ENCODE measurements at places on chromosomes 6 and 20.

DNA sequence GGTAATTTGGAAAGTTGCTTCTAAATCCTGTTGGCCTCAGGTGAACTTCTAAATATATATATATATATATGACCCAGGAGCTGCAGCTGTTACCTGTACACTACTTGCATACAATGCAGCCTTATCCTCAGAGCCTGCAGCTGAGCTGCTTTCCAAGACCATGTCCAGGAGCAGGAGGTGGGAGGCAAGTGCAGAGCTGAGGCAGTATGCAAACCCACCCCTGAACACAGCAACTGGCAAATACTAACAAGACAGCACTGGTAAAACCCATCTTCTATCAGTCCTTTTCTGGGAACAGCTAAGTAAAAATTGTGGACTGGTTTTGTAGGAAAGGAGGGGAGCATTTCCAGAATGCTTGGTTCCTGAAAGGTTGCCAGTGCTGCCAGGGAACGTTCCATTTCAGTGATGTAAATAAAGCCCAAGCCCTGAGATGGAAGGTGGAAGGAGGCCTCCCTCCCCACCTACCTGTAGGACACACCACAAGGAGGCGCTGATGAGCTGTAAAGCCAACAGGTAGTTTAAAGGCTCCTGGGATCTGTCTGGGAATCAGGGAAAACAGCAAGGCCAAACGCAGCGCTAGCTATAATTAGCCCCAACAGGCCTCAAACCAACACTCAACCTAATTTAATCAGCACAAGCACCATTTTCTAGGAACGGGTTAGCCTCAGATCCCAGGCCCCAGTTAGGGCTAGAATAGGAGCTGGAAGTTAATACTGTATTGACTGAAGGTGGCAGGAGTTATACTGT is 93.8 kb upstream of the MAP7 start:
- peak; percentile 84 for DNase-seq

GRCh38 chr20:35698298-35699126 is 640 bp downstream of the NFS1 start:
- no peak for DNase-seq

DNA sequence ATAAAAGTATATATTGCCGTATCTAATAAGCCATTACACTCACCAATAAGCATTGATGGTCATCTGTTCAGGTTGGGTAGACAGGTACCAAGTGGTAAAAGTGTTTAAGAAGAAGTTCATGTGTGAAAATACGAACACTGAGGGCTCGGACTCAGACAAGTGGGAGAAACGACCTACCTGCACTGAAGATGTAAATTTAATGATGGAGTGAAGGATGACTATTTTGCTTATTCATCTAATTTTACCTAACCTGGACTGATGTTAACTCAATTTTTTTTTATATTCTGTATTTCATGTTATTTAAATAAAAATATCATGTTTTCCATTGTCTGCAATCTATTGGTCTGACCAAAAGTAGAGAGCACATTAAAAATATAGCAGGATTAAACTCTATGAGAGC is 469.1 kb upstream of the BTBD3 start:
- DNase-seq, result no peak

DNA sequence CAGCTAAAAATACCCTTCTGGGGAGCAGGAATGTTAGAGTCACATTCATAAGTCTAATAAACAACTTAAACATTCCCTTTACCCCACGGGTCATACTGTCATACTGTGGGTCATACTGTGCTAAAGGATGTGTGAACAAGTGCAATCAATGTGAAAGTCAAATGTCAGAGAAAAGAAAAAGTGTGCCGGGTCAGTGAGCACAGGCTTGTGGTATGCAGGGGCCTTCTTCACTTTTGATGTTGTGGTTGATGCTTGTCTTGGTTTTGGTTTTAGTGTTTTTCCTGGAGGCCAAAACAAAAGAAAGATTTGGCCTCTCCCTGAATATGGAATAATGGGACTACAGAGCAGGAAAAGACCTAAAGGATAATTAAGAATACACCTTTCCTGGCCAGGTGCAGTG is 267.9 kb upstream of the PLN start:
- no peak for DNase-seq

GRCh38 chr6:11370191-11371018 is 137.9 kb upstream of the NEDD9 start:
- DNase-seq, result no peak

DNA sequence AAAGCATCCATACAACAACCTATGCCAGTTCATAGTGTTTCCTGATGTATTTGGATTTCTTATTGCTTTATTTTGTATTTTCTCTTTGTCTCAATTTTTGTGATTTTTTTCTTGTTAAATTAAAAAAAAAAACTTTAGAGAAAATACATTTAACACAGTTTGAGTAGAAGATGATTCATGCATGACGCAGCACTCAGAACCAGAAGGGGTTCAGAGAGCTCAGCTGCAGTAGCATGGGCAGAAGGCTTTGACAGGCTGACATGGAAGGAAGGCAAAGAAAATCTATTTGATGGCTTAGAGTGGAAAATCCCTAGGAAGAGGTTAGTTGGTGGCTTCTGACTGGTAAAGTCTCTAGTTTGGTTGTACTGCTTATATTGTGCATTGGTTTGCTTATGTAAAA is 207.2 kb upstream of the STXBP5 start:
- DNase-seq, result no peak

- DNase-seq, result no peak
Measured at GRCh38 chr20:1364106-1364505, 28.7 kb downstream of the FKBP1A start.

DNA sequence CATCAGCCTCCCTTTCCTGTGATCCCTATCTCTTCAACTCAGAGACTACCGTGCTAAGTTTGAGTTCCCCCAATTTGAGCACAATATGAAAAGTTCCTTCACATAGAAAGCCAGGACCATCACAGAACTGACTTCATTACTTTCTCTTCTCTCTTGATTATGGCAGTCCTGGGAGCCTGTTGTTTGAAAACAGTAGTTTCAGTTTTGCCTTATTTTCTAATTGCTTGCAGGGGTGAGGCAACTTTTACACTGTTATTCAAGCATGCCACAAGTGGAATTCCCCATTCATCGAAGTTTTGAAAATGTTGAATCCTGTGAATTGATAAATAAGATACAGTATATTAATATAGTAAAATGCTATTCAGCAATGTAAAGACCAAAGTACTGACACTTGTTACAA is 569.7 kb upstream of the MARCKS start:
- DNase-seq, result no peak

DNA sequence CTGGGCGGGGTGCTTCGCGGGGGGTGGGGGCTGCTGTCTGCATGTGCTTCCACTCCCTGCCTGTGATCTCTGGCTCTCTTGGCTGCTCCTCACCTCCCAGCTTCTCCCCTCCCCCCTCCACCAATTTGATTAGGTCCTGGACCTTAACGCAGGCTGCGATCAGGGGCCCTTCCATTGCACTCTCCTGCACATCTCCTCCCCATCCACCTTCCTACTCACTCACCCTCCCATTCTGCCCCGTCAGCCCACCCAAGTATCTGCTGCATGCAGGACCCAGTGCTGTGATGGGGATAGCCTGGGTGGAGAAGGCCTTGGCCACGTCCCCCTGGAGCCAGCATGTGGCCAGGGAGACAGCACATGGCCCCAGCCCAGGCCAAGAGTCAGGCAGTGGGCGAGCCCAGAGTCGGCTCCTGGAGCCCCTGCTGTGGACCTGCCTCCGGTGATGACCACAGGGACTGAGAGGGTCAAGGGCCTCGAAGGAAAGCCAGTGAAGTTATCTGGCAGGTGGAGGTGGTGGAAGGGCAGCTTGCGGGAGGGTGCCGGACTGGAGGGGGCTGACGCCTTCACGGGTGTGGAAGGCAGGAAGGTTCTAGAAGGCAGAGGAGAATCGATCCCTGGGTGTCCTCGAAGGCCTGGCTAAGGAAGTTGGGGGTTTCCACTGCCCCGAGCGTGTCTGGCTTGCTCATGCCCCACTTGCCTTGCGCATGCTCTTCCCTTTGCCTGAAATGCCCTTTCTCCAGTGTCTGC is 40.7 kb downstream of the SRC start:
- no peak for DNase-seq

DNA sequence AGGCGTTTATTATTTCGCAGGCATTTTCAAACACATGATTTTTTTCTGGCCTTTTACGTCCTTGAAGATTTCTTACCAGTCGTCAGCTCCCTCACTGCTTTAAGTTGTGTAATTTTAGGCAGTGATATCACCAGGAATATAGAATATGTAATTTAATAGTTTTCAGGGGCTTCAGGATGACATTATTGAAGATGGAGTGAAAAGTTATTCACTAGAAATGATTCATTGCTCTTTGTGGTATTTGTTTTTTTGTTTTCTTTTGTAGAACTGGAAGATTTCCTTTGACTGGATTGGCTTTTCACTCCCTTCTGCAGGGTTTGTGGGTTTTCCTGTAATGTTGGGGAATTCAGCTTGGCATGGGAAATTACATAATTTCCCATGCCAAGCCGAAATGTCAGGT is 2.0 kb downstream of the LRRC1 start:
- no peak for DNase-seq

DNA sequence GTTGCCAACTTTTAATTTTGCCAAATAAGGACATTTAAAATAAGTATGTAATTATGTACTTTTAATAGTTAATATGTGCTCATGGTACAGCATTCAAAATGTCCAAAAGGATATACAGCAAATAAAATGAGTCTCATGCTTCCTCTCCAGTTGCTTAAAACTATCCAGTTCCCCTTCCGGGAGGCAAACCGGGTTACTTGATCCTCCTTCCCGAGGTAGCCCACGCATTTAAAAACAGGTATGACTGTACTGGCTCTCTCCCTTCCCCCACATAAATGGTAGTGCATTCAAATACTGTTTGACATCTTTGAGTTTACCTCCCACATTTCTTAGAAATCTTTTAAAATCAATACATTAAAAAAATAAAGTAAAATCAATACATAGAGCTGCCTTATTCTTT is 66.4 kb downstream of the PHF20 start:
- DNase-seq, result no peak

- no peak for DNase-seq
Measured at GRCh38 chr6:159444056-159444760, 248.8 kb downstream of the SOD2 start.

GRCh38 chr20:32195581-32195980 is 12.0 kb downstream of the PLAGL2 start:
- no peak for DNase-seq

- DNase-seq, result no peak
Measured at GRCh38 chr6:150276937-150277742, 91.7 kb upstream of the IYD start.

DNA sequence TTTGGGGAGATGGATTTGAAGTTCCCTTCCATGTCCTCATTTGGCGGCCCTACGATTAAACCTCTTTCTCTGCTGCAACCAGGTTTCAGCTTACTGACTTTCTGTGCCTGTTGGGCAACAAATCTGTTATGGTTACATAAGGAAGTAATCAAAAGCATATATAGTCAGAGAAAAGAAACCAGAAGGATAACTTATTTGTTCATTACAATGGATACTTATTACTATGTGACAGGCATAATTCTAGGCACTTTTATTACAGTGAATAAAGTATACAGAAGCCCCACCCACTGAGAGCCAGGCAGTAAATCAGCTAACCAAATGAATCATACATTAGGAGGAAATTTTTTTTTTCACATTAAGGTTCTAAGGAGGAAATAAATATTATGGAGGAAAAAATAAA is 9.6 kb upstream of the TRIM31 start:
- no peak for DNase-seq

DNA sequence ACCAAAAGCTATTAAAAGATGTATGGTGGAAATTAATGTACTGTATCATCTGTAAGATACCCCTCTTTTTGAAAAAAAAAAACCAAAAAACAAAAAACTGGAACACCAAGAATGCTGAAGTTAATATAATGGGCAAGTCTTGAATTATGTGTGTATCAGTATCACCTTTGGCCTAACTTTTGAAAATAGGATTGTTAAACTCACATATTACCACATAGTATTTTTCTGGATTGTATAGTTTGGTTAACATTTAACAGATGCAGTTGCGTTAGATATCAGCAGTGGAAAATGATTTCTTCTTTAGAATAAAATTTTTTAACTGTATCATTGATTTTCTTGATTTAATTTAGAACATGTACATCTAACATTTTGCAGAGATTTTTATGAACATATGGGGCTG is 118.5 kb downstream of the LRRC1 start:
- no peak for DNase-seq

GRCh38 chr6:41720783-41721182 is 14.6 kb downstream of the TFEB start:
- DNase-seq, result no peak

DNA sequence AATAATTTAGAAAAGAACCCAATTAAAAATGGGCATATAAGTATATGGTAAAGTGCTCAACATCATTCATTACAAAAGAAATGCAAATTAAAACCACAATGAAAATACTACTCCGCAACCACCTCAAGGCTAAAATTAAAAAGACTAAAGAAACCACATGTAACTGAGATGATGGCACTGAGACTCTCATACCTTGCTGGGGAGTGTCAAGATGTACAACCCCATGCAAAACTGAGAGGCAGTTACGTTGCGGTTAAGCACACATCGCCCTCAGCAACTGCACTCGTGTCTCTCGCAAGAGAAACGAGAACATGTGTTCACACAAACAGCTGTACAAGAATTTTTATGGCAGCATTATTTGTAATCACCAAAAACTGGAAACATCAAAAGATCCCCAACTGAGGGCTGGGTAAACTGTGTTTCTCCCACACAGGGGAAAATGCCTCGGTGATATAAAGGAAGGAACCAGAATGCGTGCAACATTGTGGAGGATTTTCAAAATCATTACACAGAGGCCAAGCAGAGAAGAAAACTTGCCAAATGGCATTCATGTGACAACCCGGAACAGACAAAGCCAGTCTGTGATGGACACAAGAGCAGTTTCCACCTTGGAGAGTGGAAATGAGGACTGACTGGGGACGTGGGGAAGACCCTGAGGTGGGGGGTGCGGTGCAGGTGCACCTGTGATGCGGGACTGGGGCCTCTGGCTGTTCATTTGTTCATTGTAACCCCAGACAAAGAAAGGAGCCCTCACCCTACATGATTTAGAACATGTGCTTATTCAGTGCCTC is 144.9 kb downstream of the WDR27 start:
- DNase-seq, result no peak

- DNase-seq, result no peak
Measured at GRCh38 chr6:31607317-31607716, 7.7 kb upstream of the AIF1 start.

DNA sequence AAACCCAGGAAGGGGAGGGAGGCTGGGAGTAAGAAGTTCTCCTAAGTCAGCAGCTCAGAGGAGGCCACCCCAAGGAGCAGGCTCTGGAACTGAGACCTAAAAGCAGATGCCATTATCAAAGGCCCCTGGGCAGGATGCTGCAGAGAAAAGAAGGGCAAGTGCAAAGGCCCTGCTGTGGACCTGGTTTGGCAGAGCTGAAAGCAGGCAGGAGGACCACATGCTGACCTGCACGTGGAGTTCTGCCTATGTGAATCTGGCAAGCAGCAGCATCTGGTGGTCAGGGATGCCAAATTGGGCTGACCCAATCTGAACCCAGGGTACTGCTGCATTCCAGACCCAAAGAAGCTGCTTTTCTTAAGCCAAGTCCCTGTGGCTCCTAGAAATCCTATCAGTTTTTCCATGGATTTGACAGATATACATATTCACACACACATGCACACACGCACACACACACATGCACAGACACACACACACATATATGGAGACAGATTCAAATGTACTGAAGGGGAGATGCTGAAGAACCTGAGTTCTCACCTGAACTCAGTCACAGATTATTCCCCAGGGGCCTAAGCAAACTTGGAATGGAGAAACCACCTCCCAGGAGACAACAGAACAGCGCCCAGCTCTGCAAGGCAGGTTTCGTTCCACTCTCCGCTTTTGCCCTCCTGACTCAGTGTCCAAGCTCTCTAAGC is 119.9 kb downstream of the FOXA2 start:
- no peak for DNase-seq
